ENCODE measurements at places on chromosomes 2 and 18. TPM values are rescaled to one million over a fixed set of nuclear protein-coding genes. Genes with fewer than 3 reads are reported as not detected.

The ASXL2 gene
- 4.4 TPM for total RNA-seq

DNA sequence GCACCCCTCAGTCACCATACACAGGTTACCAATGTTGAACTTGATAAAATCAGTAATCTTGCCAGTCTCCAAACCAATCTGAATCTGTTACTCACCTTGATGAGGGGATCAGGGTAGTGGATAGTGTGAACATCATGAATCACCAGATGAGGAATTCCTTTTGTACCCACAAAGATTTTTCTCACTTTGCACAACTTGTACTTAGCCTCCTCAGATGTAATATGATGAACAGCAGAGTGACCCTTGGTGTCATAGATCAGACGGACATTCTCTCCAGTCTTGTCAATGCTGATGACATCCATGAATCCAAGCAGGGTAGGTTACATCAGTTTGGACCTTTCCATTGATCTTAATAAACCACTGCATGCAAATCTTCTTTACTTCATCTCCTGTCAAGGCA, 54.7 kb downstream of the MDH1 start:
- DNase-seq, result no peak

- no peak for DNase-seq
Observed at GRCh38 chr2:131055169-131056065, 37.8 kb downstream of the FAM168B start.

DNA sequence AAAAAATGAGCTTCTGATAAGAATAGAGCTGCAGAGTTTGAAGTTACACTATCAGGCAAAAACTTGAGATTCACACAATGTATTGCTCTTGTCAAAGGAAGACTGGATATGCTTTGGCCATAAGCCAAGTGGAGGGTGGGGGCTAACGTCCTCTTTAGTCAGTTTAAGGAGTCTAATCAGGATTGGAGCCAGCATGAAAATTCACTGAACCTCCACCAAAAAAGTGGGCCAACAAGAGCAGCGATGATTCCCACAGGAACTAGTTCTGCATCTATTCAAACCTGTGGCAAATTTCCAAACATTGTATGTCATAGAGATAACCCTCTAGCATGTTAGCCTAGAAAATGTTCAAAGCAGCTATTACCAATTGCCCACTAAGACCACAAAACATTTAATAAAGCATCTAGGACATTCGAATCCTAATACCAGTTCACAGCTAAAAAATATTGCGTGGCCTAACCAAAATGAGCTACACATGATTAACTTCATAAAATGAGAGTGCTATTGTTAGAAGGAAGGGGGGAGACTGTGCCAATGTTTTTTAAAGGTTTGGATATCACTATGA, 43.5 kb upstream of the TMEM247 start:
- no peak for DNase-seq

DNA sequence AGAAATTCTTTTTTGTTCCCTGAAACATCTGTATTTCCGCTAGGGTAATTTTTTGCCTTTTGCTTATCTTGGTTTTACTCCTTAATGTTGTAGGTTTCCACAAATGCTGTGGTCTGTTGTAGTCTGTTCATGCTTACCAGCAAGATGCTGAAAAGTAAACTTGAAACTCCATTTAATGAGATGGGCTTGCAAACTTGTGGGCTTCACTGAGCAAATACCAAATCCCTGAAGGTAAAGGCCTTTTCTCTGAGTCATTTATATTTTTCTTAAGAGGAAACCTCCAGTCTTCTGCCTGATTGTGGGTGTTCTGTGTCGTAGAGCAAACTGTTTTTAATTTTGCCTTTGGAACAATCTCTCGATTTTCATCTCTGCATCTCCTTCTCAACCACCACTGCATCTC, 9.3 kb downstream of the SP140 start:
- DNase-seq, result peak; percentile 62

The HES6 gene
- total RNA-seq, result 4.8 TPM

DNA sequence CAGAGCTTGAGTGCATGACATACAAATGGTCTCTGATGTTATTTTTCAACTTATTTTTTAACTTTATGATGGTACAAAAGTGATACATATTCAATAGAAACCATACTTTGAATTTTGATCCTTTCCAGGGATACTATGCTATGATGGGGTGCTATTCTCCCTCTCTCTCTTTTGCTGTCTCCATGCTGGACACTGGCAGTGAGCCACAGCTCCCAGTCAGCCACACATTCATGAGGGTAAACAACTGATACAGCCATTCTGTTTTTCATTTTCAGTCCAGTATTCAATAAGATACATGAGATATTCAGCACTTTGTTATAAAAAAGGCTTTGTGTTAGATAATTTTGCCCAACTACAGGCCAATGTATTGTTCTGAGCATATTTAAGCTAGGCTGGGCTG, 859.3 kb upstream of the KLHL29 start:
- DNase-seq, result no peak

The MYOM1 gene
- 0.02 TPM for total RNA-seq

The HOXD4 gene
- not detected for total RNA-seq

DNA sequence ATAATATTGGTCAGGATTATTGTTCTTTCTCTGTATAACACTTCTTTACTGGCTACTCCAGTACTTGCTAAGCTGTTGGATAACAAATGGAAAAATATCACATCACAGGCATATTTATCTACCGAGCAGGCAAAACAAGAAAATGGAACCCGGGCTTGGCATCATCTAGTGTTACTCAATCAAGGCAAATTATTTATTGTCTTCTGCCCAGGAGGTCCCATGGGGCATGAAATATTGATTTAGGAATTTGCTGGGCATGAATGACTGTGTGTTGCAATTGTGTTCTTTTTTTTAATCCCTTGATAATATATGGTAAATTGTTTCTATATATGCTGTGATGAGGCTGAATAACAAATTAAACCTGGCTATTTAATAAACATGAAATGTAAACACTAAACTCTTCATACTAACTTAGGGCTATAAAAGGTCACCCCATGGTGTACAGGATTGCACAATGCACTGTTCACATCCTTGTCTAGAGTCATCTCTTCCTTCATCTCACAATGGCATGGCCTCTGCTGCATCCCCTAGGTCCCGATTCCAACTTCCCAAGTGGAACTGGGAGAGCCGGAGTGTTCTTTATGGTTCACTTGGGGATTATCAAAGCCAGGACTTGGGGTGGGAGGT, 2.2 kb upstream of the PARD3B start:
- no peak for DNase-seq

DNA sequence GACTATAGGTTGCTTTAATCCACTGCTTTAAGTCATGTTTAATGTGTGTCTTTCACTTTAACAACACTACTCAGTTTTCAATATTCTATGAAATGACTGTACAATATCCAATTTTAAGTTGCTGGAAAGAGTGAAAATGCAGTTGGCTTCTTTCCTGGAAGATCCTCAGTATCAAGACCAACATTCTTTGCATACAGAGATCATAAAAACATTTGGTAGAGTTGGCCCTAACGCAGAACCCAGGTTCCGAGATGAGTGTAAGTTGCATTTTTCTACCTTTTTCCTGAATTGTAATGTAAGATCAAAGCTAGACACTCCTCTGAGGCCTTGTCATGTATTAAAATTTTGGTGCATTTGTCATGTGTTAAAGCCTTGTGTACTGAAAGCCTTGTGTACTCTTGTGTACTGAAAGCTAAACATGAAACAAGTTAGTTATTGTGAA, 42.9 kb upstream of the TNFRSF11A start:
- no peak for DNase-seq

DNA sequence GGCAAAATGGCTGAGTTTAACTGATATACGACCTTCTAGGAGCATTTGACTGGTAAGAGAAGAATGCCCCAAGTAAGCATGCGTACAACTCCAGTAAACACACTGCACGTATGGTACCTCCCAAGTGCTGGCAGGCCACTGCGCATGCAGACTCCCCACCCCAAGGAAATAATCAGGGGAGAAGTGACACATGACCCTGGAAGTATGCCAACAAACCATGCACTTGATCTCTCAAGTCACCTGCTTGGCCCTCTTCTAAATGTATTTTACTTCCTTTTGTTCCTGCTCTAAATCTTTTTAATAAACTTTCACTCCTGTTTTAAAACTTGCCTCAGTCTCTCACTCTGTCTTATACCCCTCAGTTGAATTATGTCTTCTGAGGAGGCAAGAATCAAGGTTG, 129.8 kb upstream of the COL5A2 start:
- DNase-seq, result no peak
